Natural killer cell treated with Interleukin-12 subunit alpha and Interleukin-12 subunit beta and Interleukin-15 and Interleukin-18, amount 100 ng/mL, for 72 hours (primary cell): ENCODE measurements at places on chromosomes 6 and 20.

DNA sequence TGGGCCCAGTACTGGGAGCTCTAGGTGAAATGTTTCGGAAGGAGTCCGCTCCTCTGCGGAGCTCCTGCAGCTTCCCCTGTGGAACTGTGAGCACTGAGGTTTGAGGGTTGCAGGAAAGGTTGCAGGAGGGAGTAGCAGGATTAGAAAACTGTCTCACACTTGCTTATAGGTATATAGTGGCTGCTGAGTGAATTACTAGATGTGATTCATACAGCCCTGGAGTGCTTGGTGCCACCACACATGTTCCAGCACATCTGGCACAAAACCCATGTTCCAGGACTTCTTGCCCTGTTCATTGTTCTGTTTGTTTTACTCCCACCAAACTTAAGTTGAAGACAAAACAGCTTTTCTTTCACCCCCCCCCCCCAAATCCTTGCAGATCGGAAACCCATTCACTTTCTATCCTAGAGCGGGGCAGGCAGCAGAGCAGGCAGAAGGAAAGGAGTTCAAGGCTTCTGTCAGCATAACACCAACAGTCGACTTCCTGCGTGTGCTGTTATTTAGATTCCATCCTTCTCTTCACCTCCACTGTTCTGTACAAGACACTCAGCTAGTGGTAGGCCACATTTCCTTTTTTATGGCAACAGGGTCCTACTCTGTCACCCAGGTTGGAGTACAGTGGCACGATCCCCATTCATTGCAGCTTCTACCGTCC, 669 bp upstream of the PEX6 start:
- no peak for DNase-seq

DNA sequence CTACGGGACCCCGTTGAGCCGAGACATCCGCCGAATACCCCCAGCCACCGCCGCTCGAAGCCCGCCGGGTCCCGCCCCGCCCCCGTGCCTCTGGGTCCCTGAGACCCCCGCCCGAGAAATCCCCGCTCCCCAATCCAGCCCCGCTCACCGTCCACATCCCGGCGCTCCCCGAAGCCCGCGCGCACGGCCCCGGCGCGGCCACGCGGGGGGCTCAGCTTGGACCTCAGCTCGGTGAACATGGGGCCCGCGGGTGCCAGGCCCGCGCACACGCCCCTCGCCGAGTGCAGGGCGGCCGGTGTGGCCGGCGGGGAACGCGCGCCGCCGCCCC, 249 bp downstream of the SAMD10 start:
- no peak for DNase-seq

DNA sequence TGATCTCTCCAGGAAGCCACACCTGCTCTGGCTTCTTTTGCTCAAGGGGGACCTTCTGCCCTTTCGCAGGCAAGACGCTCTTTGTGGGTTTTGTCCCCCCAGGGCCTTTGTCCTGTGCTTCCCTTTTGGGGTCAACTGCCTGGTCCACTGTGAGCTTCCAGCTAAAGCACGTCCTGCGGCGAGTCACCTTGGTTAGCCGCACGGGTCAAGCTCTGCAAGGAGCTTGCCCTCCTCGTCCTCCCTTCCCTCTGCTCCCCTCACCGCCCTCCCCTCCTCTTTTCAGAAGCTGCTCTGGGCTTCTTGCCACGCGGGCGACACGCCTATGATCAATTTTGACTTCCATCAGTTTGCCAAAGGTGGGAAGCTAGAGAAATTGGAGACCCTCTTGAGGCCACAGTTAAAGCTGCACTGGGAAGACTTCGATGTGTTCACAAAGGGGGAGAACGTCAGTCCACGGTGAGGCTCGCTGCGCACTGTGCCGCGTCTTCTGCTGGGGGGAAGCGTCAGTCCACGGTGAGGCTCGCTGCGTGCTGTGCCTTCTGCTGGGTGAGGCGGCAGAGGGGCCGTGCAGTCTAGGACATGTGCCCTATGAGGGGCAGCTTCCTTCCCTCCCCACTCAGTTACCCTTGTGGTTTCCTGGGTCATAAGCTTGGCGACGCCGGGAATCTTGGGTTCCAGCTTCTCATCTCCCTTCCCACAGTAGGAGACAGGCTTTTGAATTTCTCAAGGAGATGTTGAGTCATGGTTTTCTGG, 80.2 kb downstream of the SYNJ2 start:
- DNase-seq: peak; percentile 57

DNA sequence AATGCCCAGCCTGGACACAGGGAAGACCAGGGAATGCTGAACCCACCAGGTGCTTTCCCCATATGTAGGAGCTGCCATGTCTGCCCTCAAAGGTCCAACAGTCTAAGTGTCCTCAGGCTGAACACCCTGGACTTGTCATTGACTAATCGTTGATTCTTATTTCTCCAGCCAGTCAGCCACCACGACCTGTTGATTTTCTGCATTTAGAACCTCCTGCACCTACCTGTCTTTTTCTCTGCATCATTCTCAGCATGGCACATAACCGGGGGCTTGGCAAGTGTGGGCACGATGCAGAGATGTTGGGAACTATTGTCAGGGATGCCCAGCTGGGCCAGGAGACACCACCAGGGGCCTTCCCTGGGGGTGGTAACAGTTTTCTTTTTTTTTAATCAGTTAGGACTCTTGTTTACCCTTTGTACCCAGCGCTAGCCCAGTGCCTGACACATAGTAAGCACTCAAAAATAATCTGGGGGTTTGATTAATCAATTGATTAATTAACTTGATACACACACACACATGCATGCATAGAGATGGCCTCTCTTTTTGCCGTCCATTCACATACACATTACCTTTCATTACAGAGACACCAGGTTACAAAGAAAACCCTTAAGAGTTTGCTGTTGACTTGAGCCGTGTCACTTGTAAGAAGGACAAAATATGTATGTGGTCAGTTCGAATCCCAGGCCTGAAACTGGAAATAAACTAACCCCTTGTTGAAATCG, 29.0 kb upstream of the SCUBE3 start:
- no peak for DNase-seq

DNA sequence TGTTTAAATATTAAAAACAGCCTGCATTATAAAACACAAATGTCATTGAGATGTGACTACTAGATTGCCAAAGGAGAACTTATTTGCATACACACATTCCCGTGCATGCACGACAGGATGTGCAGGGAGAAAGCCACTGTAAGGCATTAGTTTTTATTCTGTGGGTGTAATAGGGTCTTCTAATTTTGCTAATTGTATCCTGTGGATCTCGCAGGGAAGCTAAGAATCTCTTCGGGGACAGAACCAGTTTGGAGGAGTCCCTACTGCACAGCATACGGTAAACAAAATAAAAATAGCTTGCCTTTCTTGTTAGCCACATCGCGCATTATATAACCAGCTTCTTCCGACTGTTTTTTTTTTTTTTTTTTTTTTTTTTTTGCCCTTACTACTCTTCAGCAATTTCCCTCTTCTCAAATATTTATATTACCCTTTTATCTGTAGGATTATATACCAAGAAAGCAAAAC, 2.0 kb downstream of the ATXN1 start:
- no peak for DNase-seq

DNA sequence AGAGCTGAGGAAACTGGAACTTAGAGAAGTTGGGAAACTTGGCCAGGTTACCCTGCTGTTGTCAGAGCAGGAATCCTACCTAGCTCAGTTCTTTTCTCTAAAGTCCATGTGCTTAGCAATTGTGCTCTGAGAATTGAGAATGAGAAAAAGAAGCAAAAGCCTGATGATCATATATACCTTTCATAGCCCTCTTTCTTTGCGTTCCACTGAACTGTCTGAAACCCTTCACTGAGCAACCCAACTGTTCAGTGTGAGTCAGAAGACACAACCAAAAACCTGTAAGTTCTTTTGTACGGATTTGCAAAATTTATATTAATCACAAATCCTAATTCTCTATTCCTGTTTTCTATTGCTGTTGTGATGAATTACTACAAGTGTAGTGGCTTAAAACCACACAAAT, 80.6 kb downstream of the PHF3 start:
- DNase-seq: no peak

DNA sequence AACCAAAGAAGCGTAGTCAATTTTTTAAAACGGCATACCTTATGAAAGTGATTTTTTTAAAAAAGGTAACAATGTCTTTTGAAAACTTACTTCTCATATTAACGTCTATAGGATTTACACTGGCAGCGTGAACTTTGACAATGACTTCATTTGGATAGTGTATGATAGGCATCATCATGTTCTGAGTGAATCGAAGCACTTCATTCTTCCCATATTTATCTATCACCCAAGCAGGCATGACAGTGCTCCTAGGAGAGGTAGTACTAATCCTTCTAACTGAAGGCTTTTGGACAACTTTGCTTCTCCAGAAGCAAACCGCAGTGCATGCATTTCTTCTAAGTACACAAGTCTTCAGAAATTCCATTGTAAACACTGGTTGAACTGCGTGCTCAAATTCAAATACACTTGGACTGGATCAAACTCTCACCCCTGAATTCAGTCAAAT, 618 bp downstream of the RTN4IP1 start:
- DNase-seq: no peak

DNA sequence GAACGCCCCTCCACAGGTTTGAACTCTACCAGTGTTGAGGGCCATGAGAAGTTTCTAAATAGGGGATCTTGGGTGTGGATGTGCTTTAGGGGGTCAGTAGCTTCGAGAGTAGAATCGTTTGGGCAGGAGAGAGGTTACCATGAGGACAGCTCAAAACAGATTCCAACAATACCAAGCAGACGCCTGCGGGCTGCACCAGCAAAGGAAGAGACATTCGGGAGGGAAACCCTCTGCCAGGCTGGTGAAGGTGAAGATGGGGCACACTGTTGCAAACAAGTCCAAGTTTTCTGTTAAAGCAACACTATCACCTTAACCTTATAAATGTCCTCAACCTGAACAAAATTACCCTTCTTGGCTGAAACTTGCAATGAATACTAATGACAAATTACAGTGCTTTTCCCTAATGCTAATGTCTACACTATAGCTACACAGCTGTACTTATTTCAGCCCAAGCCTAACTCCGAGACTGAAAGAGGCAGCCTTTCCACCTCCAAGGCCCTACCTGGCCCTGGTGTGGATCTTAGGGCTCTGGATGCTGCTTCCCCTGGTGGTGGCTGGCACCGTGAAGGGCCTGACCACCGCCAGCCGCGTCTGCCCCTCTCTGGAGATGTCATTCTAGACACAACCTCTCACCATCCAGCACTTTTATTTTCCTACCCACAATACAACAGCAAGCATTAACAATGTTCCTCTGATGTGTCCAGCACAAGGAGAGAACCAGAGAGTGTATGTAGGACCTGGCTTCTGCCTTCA, 80.1 kb downstream of the DLL1 start:
- no peak for DNase-seq

GRCh38 chr20:63518351-63518861, 2.2 kb upstream of the PPDPF start:
- peak; percentile 58 for DNase-seq

GRCh38 chr6:33709605-33710295, 1.8 kb downstream of the UQCC2 start:
- no peak for DNase-seq

DNA sequence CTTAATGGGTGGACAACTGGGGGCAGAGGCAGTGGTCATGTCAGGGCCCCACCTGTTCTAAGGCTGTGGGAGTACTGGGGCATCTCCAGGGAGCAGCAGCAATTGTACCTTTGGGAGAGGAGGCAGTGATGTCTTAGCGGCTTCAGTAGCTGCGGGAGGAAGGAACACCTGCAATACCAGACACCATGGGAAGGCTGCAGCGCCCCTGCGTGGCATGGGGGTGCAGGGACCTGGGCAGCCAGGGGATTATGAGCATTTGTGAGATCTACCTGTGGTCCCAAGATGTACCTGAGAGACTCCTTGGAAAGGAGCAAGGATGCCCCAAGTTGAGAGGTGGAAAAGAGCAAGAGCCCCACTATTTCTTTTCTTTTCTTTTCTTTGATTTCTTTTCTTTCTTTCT, 112.1 kb upstream of the GPR6 start:
- no peak for DNase-seq

GRCh38 chr20:43191143-43191542, 1.4 kb upstream of the PTPRT start:
- DNase-seq: no peak

GRCh38 chr6:169985121-169986015, 233.9 kb downstream of the ERMARD start:
- DNase-seq: no peak

- DNase-seq: no peak
Measured at GRCh38 chr6:127832381-127832780, 68.5 kb downstream of the THEMIS start.

- DNase-seq: no peak
Measured at GRCh38 chr6:166655713-166656229, 28.7 kb upstream of the RPS6KA2 start.

GRCh38 chr20:19582782-19583181, 175.3 kb upstream of the RIN2 start:
- DNase-seq: no peak

DNA sequence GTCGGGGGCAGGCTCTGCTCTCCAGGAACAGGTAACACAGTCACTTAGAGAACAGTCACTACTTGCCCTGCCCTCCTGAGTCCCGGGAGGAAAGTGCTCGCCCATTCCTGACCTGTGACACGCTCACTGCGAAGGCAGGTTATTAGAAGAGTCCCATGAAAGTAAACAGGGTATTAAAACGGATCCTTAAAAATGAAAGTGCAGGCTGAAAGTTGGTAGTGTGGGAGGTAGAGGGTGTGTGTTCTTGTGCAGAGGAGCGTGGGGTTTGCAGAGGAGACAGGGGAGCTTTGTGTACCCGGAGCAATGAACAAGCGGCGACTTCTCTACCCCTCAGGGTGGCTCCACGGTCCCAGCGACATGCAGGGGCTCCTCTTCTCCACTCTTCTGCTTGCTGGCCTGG, at the start of gene CCN6:
TSS of gene CCN6 (plus strand) at position 104 of the 400 bp plus-strand sequence. CDS start at position 358, 254 bp downstream.
- no peak for DNase-seq

GRCh38 chr20:17502105-17502504, 29.1 kb downstream of the BFSP1 start:
- no peak for DNase-seq

- DNase-seq: no peak
Measured at GRCh38 chr6:13407709-13408695, 79.4 kb downstream of the GFOD1 start.

- DNase-seq: no peak
Measured at GRCh38 chr6:122042960-122043735, 356.3 kb upstream of the HSF2 start.

- no peak for DNase-seq
Measured at GRCh38 chr20:24984961-24985640, 7.5 kb downstream of the APMAP start.

DNA sequence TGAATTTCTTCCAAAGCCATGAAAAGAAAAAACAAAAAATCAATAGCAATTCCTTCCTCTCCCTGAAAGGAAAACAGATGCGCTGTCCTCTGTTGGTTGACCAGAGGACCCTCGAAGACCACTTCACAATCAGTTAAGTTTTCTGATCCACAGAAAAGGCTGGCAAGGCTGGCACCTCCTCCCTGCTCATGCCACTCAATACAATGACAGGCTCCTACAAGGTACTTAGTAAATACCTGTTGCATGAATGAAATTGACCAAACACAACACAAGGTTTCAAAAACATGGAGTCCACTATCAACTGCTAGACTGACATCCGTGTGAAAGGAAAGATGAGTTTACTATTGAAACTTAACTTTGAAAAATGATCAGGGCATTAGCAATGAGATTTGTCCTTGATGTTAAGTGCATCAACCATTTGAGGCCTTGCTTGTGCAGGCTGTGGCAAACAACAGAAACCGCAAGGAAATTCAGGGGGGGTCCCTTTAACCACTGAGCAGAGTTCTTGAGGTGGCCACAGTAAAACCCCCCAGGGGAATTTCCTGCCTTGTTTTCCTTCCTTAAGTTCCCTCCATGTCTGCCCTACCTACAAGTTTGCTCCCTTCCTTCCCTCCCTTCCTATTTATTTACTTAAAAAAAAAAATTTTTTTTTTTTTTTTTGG, 27.9 kb upstream of the RTF2 start:
- peak; percentile 92 for DNase-seq

- no peak for DNase-seq
Measured at GRCh38 chr6:97632341-97632740, 349.3 kb upstream of the MMS22L start.
